NCI-H2029 (cell line): ENCODE measurements at places on chromosomes 2 and 18.

DNA sequence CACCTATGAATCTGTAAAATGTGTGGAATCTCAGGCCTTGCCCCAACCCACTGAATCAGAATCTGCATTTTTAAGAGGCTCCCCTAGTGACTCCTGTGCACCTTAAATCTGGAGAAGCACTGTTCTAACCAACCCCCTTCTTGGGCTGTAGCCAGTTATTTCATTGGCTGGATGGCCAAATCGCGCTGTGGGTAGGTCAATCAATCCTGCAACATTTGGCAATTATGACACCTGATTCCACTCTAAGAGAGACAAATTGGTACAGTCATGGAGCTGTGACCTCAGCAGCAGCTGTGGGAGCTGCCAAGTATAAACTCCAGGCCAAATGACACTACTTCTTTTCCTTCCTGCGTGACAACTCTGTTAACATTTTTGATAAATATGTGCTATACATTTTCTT is 208.7 kb downstream of the CLIP4 start:
- DNase-seq: peak; percentile 2

DNA sequence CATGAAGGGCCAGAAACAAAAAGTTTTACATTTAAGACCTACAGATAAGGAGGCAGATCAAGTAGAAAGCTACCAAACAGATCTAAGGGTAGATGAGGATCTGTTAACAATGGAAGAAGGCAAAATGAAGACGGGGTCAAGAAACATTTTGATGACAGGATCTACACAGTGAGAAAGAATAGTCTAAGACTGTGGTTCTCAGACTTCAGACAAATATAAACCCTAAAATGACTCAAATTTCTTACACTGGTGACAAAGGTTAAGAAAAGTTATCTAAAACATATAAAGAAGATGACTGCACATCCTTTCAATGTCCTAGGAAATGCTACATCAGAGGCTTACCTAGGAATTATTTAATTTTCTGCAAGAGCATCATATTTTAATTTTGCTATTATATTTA is 34.4 kb downstream of the TRIP12 start:
- DNase-seq: no peak

DNA sequence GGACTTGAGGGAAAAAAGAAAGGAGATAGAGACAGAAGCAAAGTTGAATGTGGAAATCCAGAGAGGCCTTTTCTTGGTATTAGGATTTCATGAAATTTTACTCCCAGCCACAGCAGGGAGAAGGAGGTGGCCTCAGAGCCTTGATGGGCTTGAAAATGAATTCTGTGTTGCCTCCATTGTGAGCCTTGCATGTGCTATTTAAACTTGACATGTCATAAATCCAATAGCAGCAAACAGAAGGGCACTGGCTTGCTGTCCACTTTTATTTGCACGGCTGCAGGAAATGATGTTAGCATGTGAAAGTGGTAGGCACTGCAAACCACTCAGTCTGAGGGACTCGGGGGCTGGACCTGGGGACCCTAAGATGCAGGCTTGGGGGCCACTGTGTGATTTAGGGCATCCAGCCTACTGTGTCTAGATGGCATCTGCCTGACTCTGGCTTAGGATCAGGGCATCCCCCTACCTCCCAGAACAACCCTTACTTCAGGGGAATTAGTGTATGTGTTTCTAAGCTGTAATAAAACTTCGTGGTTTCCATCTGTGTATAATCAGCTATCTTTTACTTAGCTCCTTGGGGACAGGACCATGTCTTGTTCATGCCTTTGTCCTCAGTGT is 139.1 kb upstream of the SKOR2 start:
- DNase-seq: no peak

DNA sequence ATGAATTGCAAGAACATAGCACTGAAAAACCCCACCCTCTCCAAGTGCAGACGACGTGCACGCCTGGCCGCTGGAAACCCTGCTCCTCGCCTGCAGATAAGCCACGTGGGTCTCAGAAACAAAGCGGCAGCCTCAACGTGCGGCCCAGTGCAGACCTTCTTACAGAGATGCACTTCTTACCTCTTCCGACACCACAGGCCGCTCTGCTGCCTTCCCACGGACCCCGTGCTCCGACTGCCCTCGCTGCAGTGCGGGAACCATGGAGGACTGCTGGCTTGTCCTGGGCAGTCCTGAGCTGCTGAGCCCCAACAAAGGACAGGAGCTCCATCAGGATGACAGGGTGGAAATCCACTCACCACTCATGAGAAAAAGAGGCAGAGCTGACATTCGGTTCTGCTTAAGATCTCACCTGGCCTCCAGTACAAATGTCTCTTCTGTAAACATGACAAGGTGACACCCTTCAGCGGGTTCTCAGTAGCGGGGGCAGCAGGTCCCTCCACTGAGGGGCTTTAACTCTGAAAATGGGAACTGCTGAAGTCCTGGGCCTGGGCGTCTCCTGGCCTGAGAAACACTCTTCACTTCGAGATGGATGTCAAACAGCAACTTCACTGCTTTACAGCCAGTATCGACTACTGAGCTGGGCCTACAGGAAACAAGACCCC is 6.2 kb downstream of the COPS9 start:
- no peak for DNase-seq

GRCh38 chr2:216119986-216120385 is 10.8 kb downstream of the XRCC5 start:
- no peak for DNase-seq

GRCh38 chr2:98772536-98772935 is 41.6 kb upstream of the MGAT4A start:
- DNase-seq: no peak

DNA sequence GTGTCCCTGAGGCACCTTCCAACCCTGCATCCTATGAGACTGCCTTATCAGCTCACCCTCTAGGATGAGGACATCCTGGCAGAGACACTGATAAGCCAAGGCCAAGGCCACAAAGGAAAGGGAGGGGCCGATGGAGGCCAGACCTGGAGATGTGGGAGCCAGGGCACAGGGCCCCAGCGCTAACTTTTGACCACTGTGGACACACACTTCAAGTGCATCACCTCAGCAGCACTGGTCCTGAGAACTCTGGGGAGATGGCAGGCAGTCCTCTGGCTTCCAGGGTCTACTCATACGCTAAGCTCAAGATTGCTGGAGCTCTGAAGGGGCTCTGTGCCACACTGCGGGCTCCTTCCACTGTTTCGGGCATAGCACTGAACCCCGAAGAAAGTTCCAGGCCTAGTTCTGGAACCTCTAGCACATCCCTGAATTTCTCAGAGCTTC is 100.2 kb upstream of the ID2 start:
- DNase-seq: peak; percentile 37

DNA sequence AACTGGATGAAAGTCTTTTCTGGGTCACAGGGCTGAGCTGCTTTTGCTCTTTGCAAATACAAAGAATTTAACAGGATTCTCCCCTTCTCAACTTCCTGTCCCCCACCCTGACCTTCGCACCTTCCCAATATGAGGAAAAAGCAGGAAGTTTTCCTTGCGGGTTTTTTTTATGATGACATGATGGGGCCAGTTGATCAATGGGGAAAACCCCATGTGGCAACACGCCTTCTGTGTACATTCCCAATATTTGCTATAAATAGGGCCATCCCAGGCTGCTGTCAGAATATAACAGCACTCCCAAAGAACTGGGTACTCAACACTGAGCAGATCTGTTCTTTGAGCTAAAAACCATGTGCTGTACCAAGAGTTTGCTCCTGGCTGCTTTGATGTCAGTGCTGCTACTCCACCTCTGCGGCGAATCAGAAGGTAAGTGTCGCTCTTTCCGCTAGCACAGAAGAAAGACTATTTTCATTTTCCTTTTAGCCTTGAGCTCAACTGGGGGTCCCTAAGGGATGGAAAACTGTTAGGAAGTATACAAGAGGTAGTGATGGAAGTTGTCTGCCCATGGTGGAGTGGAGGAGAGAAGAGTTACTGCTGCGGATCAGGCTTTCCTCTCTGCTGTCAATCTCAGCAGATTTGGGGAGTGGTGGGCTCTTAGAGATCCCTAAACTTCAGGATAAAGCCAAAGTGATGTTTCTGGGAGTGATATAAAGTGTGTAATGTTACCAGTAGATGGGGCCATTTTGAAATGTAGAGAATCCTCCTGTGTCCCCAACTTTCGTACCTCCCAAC is at the start of gene CCL20:
Gene CCL20, plus strand, starts transcription at position 281 of the 792 bp plus-strand sequence. Its CDS starts 70 bp downstream, at position 351.
- DNase-seq: no peak

GRCh38 chr18:10518595-10519255 is 7.1 kb upstream of the NAPG start:
- no peak for DNase-seq

GRCh38 chr2:237207646-237208045 is 122.0 kb downstream of the COPS8 start:
- no peak for DNase-seq

- DNase-seq: no peak
These were observed 746.4 kb downstream of the SLC4A3 start for GRCh38 chr2:220373878-220374277.

GRCh38 chr2:46098621-46099062 is 198.6 kb upstream of the EPAS1 start:
- DNase-seq: no peak

- no peak for DNase-seq
These were observed 85.3 kb downstream of the CDK15 start for GRCh38 chr2:201891676-201892075.

DNA sequence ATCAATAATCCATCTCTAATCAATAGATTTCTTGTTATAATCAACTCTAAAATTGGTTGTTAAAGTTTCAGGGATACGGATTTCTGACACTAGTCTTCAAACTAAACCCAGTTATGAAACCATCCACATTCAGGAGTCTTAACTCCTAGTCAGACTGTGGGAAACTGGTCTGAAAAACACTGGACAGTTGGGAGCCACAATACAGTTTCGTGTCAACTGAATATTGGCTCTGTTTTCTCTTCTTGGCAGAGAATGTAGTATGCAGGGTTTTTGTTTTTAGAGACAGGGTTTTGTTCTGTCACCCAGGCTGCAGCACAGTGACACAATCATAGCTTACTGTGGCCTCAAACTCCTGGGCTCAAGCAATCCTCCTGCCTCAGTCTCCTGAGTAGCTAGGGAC is 123.1 kb downstream of the RTTN start:
- no peak for DNase-seq

- DNase-seq: no peak
These were observed 45.2 kb downstream of the ITGA6 start for GRCh38 chr2:172472446-172473033.
